Stimulated activated CD4-positive, alpha-beta T cell treated with anti-CD3 and anti-CD28 coated beads, Interleukin-1b, Interleukin-23, amount 100 ng/mL, for 1 hour (primary cell): ENCODE measurements at places on chromosomes 12 and 14.
A peak's percentile ranks its signal among the peaks of the same experiment; 100 is the strongest.

DNA sequence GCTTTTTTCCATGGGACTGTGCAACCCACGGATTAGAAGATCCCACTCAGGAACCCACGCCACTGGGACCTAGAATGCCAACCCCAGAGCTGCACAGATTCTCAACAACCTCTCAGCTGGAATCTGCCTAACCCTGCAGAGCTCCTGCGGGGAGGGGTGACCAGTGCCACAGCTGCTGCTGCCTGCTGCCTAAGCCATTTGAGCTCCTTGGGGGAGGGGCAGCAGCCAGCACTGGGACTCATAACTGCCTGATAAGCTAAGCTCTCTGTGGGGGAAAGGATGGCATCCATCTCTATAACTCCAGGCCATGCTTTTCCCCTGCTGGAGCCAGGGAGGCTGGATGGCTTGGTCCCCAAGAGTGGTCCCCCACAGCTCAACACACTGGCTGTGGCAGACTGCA is 182.8 kb downstream of the SLC5A8 start:
- DNase-seq: no peak

DNA sequence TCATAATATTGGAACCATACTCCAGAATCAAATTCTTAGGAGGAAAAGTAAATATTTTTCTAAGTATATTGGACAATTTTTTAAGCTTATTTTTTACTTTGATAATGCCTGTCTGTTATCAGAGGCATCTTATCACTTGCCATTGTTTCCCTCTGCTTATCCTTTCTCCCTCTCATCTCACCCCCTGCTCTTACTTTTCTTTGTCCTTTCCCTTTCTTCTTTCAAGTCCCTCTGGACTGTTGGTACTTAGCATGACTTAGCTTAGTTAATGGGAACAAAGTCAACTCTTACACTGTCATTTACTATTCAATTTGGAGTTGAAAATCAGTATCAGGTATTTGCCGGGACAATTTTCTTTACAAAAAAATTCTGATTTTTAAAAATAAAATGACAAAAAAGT is 45.2 kb downstream of the ABCD2 start:
- DNase-seq: no peak

DNA sequence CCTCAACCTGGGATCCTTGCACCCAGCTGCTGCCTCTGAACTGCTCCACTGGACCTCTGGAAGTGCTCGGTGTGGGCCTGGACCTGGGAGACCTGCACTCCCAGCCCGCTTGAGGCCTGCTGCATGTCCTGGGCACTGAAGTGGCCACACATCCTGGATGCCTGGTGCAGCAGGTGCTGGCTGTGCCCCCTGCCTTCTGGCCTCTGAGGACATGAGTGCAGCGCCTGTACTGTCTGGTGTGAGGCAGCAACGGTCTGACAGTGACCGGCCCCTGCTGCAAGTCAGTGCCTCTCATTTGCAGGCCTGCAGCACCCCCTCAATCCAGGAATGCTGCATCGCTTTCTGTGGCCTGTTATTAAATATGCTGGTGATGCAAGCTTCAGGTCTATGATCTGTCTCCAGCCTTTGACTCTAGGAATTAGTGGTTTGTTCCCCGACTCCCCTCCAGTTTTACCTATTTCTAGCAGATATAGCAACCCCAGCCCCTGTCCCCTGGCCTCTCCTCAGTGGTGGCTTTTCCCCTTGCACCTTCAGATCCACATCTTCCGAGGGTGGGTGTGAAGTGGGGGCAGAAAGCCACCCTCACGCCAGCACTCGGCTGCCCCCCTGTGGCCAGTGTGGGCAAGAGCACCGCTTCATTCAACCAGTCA is 3.6 kb downstream of the SMIM41 start:
- DNase-seq: peak; percentile 29

DNA sequence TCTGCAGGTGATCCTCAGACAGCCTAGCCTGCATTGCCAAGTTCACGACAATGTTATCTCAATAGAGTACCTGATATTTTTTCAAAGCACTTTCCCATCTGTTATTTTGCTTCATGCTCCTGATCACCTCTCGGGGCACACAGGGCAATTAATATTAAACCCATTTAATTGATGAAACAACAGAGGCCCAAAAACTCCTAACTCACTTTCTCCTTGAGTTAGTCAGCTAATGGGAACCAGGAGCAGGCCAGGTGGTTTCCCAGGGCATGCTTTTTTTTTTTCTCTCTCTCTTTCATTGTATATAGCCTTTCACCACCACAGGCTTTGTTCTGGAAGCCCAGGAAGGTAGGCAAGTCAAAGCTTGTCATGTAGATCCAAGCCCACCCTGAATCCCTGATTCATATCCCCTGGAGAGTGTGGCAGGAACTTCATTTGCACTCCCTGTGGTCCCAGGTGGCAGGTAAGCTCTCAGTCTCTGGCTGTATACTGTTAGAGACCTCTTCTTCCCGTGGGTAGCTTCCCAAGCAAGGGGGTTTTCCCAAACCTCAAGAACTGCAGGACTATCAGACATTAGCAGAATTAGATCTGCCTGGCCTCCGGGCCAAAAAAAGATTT is 41.6 kb upstream of the MAP1LC3B2 start:
- DNase-seq: no peak
